GM23248 (cell line): ENCODE measurements at places on chromosomes 11 and 22. TPM values are rescaled to one million over a fixed set of nuclear protein-coding genes. Genes with fewer than 3 reads are reported as not detected.

Gene PDGFD
- 0.25 and 1.3 TPM in 2 replicates for total RNA-seq

Gene CRYAB
- total RNA-seq, result 91.0 and 104 TPM in 2 replicates

Gene CREB3L1
- 29.6 and 37.7 TPM in 2 replicates for total RNA-seq

DNA sequence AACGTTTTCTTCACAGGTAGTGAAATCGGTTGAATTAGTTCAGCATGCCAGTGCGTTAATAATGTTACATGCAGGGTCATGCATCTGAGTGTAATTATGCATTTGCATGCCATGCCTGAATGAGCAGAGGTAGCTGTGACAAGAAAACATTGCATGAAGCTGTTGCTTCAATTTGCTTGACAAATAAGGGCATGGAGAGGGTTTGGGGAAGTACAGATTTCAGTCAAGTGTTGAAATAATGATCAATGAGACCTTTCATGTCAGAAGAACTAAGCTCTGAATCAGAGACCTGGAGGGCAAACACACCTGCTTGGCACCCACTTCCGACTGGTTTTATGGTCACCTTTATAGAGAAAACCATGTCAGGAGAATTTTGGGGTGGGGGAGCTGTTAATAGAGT lies 221.4 kb downstream of the DBX1 start:
- no peak for DNase-seq

- DNase-seq, result no peak
Observed at GRCh38 chr11:26420331-26420730, 88.4 kb downstream of the ANO3 start.

DNA sequence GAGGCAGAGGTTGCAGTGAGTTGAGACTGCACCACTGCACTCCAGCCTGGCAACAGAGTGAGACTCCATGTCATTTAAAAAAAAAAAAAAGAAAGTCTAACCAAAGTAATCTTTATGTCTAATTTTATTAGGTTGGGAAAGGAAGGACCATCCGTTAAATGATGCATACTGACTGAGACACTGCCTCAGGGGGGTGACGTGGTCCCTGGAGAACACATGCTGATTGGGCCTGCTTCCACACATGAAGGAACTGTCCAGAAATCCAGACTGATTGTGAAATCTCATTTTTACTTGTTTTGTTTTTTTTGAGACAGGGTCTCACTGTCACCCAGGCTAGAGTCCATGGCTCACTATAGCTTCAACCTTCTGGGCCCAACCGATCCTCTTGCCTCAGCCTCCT lies 5.5 kb downstream of the SF3A1 start:
- DNase-seq, result no peak

GRCh38 chr11:124424384-124424921 lies at the start of gene OR8B4:
TSS of gene OR8B4 (minus strand) at chr11:124424871. CDS start at chr11:124424871, 0 bp downstream.
- DNase-seq, result no peak

GRCh38 chr22:33139937-33140336 lies 81.8 kb upstream of the SYN3 start:
- DNase-seq, result no peak

- DNase-seq, result no peak
Observed at GRCh38 chr22:42958937-42959336, 56.0 kb downstream of the PACSIN2 start.

DNA sequence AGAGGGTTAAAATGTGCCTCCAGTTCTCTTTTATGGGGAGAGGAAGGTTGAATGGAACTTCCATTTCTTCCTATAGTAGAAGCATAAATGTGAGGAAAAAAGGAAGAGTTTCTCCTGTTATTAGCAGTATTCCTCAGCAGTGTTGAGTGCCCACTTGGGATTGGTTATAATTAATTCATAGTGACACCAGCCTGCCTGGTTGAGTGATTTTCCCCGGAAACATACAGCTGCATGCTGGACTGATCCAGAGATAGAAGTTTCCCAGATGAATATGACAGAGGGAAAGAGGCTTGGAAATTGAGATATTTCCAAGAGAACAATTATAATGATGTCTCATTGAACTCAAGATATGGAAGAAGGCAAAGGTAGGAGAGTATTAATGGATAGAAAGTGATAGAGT lies 28.3 kb downstream of the RAB39A start:
- no peak for DNase-seq

GRCh38 chr11:73149105-73149504 lies 7.0 kb upstream of the FCHSD2 start:
- no peak for DNase-seq
